BJ (cell line): ENCODE measurements at places on chromosomes 3 and 15.

DNA sequence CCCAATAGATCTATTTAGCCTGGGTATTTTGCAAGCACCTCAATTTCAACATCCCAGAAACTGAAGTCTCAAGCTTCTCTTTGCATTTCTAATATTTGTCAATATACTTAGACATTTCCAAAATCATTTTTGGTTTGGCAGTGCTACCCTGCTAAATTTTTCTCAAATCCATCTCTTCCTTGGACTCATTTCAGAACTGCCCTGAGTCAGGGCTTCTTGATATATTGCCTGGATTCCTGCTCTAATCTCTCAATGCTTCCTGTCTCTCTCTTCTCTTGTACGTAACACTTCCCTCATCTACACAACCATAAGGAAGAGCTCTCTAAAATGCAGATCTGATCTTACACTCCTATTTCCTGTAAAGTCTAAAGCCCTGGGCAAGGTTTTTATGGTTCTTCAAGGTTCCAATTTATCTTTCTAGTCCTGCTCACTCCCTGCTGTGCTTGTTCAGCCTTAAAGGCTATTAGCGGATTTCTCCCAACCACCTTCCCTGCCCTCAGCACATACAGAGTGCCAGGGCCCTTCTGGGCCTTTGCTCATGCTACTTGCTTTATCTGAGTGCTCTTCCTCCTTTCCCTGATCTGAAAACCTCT, 53.0 kb upstream of the MME start:
- DNase-seq = no peak

- DNase-seq = no peak
Observed at GRCh38 chr3:114194750-114195149, 15.9 kb upstream of the DRD3 start.

GRCh38 chr15:88887068-88887580, 8.2 kb downstream of the HAPLN3 start:
- DNase-seq = no peak

DNA sequence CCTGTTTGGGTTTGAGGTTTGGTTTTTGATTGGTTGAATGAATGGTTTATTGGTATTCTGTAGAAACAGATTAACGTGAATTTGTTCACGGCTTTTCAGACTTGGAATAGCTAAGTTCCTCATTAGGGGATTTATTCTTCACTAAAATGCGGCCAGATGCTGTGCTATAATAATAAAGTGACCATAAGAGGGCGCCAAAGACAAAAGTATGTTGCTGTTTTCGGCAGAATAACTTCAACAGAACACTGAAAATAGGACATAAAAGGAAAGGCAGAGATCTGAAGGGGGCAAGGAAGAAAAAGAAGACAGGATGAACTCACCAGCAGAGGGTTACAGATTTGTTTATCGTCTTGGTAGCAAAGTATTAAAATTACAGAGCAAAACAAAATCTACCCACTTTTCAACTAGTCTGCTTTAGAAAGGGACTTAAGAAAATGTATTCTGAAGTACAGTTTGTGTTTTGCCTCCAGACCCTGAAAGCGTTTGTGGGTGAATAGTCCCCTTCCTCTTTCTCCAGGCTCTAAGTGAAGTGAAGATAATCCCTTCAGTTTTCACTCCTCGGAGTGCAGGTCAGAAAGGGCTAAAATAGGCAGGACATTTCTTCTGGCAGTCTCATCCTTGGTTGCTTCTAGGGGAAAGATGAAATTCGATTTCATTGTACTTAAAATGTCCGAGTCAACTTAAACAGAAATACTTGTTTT, 147.6 kb downstream of the IL20RB start:
- peak; percentile 8 for DNase-seq

DNA sequence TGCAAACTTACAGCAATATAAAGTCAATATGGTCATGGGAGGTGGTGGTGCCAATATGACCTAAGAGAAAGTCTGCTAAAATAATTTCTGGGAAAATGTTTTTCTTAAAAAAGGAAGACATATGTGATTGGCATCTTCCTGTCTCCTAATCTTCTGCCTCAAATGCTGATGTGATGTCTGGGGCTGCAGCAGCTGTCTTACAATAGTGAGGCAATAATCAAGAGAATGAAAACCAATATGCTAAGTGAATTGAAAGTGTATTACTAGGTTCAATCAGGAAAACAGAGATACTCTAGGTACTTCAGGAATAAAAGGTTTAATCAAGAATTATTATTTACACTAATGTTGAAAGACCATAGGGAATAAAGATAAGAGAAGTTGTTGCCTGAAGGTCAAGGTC, 7.2 kb upstream of the STT3B start:
- no peak for DNase-seq

DNA sequence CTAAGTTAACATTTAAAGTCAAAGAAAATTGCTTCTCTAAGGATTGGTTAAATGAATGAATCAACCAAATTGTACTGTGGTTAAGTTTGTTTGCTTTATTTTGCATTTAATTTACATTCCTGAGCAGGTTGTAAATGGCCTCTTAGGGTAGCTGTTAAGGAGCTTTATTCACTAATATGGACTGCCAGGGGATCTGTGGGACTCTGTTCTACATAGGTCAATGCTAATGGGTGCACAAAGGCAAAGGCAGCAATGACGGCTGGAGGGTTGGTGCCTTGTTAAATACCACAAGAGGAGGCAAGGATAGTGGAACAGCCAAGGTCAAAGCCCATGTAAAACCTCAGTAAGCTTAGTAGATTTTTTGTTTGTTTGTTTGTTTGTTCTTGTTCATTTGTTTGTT, 89.3 kb upstream of the P2RY1 start:
- no peak for DNase-seq

DNA sequence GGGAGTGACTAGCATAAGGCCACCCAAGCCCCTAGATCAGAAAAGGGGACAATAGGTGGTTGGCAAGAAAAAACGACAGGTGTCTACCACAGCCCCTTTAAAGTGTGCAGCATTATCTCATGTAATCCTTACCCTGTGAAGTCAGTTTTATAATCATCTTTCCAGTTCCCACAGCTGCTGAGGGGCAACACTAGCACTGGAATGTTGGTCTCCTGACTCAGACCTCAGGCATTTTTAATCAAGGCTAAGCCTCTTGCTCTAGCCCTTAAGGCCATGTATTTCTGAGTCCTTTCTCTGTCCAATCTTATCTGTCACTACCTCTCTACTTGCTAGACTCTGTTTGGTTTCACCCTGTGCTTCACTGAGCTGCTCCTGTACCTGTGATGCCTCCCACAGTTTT, 171.7 kb downstream of the TLE3 start:
- DNase-seq = no peak

GRCh38 chr15:78319588-78319987, 20.2 kb upstream of the SKIC8 start:
- DNase-seq = no peak

DNA sequence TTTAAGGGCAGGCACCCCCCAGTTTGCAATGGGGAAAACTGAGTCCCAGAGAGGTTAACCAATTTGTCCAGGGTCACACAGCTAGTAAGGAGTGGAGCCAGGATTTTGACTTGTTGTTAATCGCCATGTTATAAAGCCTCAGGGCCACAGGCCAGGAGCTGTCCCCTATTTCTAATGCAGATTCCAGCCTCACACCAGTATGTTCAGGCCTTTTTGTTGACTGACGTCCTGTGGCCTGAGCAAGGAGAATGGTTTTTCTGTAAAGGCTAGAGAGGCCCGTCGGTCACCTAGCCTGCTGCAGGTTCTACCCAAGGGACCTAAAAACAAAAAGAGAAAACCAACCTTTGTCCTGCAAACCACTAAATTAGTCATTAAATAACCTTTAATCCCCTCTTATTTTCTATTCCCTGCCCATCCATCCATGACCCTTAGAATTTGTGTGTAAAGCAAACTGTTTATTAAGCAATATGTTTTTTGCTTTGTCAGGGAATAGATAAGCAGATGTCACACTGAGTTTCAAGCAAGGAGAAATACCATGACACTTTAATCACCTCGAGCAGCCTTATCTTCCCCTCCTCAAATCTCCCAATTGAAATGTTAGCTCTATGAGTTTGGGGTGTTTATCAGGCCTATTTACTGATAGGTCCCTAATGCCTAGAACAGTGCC, 14.1 kb downstream of the ACOX2 start:
- no peak for DNase-seq

GRCh38 chr3:157119369-157119951, 40.5 kb downstream of the CCNL1 start:
- no peak for DNase-seq

GRCh38 chr3:134312072-134312872, 61.6 kb upstream of the RYK start:
- DNase-seq = no peak

- no peak for DNase-seq
Observed at GRCh38 chr3:53803124-53803815, 42.9 kb downstream of the CHDH start.

DNA sequence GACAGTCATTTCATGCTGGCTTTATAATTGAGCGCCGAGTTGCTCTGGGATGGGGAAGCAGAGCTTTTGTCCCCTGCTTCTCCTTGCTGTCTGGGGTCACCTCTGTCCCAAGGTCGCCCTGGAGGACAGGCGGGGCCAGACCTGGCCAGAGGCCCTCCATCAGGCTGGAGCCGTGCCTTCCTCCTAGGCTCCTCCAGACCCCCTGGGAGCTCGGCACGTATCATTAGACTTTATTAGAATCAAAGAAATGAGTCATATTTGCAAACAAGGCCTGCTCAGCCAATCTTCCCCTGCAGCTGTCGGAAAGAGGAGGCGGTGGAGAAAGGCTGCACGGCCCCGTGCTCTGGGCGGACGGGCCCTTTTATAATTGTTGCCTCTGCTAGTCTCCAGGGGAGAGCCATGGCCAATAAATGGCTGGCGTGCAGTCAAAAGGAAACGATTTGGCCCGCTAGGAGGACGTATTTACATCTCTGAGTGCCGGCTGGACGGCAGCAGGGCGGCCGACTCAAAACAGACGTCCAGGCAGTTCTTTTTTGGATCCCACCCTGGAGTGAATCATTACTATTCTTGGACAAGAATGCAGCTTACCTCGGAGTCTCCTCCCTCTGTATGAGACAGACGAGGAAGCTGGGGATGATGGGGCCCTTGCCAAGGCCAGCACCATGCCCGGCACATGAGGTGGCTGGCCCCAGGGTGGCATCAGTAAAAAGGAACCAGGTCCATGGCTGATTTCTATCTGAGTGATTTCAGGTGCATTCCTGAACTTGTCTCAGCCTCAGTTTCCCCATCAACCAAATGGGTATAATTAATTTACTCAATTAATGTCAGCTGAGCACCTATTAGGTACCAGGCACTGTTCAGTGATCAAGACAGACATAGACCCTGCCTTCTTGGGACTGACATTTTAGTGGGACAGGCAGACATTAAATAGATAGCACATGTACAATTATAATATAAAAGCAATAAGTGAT, 50.6 kb downstream of the SLC6A6 start:
- DNase-seq = peak; percentile 98

GRCh38 chr15:91100814-91101607, 954 bp downstream of the SV2B start:
- DNase-seq = no peak

DNA sequence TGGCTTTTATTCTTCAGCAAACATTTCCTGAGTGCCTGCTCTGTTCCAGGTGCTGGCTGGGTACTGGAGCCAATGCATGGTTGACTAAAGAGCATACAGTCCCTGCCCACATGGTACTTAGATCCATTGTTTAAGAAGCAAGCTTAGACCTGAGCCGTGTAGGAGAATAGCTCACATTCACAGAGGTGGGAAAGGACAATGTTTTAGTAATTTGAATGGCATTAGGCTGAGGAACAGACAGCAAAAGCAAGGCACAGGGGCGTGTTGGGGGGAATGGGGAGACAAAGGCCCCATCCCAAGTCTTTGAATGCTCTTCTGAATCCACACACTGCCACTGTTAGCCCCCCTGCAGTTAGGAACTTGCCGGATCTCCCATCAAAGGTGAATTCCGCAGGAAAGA, 388.2 kb upstream of the RGMA start:
- DNase-seq = no peak

- no peak for DNase-seq
Observed at GRCh38 chr3:57256844-57257243, 29.3 kb downstream of the APPL1 start.

DNA sequence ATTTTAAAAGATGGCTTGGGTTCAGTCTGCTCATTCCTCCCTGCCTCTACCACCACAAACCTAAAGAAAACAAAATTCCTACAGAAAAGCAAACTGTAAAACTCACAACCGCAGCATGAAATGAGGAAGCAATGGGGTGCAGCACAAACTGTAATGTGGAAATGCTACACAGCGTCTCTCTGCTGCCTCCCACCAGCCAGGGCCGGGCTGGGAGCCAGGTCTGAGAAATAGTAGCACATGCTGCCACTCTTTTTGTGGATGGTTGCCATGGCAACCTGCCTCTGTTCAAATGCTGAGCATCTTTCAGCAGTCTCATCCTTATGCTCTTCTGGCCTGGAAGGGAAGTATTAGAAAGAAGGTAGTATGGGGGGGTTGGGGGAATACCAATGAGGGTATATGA, 55.4 kb downstream of the EOMES start:
- peak; percentile 35 for DNase-seq

- DNase-seq = no peak
Observed at GRCh38 chr3:71585887-71586809, 2.6 kb upstream of the FOXP1 start.

DNA sequence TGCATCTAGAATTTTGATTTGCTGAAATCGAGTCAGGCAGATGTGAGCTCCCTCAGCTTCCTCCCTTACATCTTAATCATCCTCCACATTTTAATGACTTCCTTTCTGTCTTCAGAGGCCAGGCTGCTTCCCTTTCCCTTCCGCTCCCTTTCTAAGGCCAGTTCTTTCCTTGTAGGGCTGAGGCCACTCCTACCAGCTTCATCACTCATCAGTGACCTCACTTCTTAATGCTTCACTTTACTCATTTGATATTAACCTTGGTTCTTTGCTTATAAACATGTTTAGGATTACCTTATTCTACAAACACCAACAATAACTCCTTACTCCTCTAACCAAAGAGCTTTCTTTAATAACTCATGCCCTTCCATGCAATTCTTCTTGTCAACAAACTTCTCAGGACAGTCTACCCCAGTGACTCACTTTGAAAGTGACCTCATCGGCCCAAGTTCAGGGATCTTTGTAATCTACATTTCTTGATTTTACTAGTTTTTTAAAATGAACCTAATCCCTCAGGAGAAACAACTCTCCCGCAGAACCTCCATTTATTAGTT, 23.9 kb downstream of the ILDR1 start:
- DNase-seq = peak; percentile 7

- DNase-seq = no peak
Observed at GRCh38 chr15:82959423-82959822, 6.9 kb upstream of the HOMER2 start.

GRCh38 chr3:172334671-172335207, 113.5 kb downstream of the GHSR start:
- no peak for DNase-seq
